ENCODE measurements at places on chromosomes 5 and 9. TPM values are rescaled to one million over a fixed set of nuclear protein-coding genes. Genes with fewer than 3 reads are reported as not detected.

Gene QRFP
- total RNA-seq = not detected

Gene ZNF300
- 1.6 TPM for total RNA-seq

Gene ADRB2
- 7.7 TPM for total RNA-seq

Gene TENT4A
- total RNA-seq = 14.9 TPM

Gene BTNL8
- 0.59 TPM for total RNA-seq

Gene SYK
- 3.4 TPM for total RNA-seq

Gene KCNMB1
- total RNA-seq = 0.74 TPM

Gene ANKRD34B
- not detected for total RNA-seq

Gene ESM1
- total RNA-seq = not detected

Gene CCNJL
- 5.5 TPM for total RNA-seq

Gene SHC3
- total RNA-seq = 1.7 TPM

Gene EGR1
- 17.3 TPM for total RNA-seq

Gene RNF180
- 21.1 TPM for total RNA-seq

Gene CCL21
- total RNA-seq = 26.5 TPM

Gene TRIM14
- total RNA-seq = 1.8 TPM

Gene SERF1A
- total RNA-seq = 9.5 TPM

Gene LHFPL2
- total RNA-seq = 9.9 TPM

Gene ADAMTSL1
- total RNA-seq = 3.8 TPM

Gene CNTNAP3
- total RNA-seq = 18.9 TPM

Gene TMEM252
- not detected for total RNA-seq

Gene DAPK1
- 23.0 TPM for total RNA-seq

Gene FGD3
- 2.2 TPM for total RNA-seq

Gene CARD9
- 1.1 TPM for total RNA-seq

Gene CDH6
- 1.1 TPM for total RNA-seq

Gene GNA14
- total RNA-seq = 2.2 TPM

Gene ANXA2R
- 0.63 TPM for total RNA-seq

Gene SLC6A7
- total RNA-seq = not detected

Gene TEX48
- total RNA-seq = not detected

Gene AMBP
- total RNA-seq = not detected

Gene PNPLA7
- 4.4 TPM for total RNA-seq

Gene CERCAM
- 13.3 TPM for total RNA-seq

Data from right atrium auricular region (tissue), 2 donors.